Fibroblast of the aortic adventitia (primary cell): ENCODE measurements at places on chromosomes 2 and 18. TPM values are rescaled to one million over a fixed set of nuclear protein-coding genes. Genes with fewer than 3 reads are reported as not detected.

CERS6 gene
- total RNA-seq = 13.2 and 14.2 TPM in 2 replicates

GREB1L gene
- 1.9 and 3.7 TPM in 2 replicates for total RNA-seq

PNO1 gene
- total RNA-seq = 4.1 and 9.5 TPM in 2 replicates

ABCG8 gene
- total RNA-seq = not detected in 2 replicates

ALPP gene
- total RNA-seq = not detected in 2 replicates

ZBTB14 gene
- 17.4 and 35.8 TPM in 2 replicates for total RNA-seq
